ENCODE measurements at places on chromosomes 3 and 15. TPM values are rescaled to one million over a fixed set of nuclear protein-coding genes. Genes with fewer than 3 reads are reported as not detected.

DNA sequence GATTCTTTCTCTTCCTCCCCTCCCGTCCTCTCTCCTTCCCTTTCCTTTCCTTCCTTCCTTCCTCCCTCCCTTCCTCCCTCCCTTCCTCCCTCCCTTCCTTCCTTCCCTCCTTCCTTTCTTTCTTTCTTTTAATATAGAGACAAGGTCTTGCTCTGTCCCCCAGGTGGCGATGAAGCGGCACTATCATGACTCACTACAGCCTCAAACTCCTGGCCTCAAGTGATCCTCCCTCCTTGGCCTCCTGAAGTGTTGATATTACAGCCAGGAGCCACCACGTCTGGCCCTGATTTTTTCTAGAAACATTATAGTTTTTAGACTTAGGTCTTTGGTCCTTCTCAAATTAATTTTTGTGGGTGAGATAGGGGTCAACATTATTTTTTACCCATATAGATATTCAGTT is 15.5 kb downstream of the GRM2 start:
- no peaks in the 10 kb centered on the region for H3K27me3 ChIP-seq
- no peak overlapping the region for H3K27ac ChIP-seq
- no peak overlapping the region for H3K4me3 ChIP-seq

DNA sequence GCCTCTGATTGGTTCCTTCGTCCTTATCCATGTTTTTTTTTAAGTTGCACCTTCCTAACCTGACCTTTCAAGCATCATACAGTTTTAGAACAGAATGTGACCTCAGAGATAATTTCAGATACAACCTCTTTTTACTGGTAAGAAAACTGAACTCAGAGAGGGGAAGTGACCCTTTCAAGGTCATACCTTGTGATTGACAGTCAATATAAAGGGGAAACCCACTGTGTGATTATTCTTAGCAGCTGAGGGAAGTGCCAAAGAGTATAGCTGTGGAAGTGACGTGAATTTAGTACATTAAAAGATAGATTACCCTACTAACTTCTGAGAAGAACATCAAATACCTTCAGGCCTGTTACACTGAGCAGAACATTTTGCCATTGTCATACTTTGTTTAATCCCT is 319.4 kb downstream of the NEK10 start:
- H3K27me3 ChIP-seq = no peaks in the 10 kb centered on the region
- H3K4me3 ChIP-seq = no peak overlapping the region
- H3K4me1 ChIP-seq = no peaks in the 10 kb centered on the region
- H3K27ac ChIP-seq = no peak overlapping the region
- no peak for DNase-seq
- H3K36me3 ChIP-seq = no peaks in the 10 kb centered on the region

DNA sequence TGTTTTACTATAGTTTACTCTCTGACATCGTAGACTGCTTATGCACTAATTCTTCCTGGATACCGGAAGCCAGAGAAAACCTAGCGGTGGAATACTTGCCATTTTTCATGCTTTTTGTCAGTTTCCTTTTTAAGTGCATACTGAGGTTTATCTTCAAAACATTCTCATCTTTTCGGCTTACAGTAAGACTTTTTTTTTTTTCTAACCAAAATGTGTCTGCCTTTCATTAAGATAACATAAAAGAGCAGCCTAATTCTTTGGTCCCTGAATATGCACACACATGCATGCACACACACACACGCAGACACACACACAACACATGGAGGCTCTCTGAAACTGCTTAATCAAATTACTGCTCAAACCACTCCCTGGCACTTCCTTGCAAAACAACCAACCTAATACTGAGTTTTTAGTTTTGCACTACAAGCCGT is 1.3 kb downstream of the ZNF445 start:
- H3K27me3 ChIP-seq = no peaks in the 10 kb centered on the region
- no peaks in the 10 kb centered on the region for H3K36me3 ChIP-seq
- peak overlapping the region; percentile 64 for H3K27ac ChIP-seq
- H3K4me1 ChIP-seq = peaks cover 24% of the 10 kb centered on the region
- H3K4me3 ChIP-seq = peak overlapping the region; percentile 78
- DNase-seq = no peak

DNA sequence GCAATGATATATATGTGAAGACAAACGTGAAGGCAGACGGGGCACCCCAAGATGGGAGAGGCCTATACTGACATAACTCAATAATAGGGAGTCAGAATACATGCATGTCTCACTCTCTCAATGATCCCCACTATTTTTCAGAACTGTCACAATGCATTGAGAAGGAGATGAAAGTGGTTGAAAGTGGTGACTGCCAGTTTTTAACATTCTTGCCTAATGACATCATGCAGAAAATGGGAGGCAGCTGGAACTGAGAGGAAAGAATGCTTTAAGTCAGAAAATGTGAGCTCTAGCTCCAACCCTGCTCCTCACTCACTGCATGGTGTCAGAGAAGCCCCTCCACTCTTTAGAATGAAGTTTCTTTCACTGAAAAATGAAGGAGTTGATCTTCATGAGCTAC is 55.3 kb upstream of the P2RY1 start:
- H3K4me1 ChIP-seq = no peaks in the 10 kb centered on the region
- no peak for DNase-seq
- H3K27ac ChIP-seq = no peak overlapping the region
- H3K4me3 ChIP-seq = no peak overlapping the region

DNA sequence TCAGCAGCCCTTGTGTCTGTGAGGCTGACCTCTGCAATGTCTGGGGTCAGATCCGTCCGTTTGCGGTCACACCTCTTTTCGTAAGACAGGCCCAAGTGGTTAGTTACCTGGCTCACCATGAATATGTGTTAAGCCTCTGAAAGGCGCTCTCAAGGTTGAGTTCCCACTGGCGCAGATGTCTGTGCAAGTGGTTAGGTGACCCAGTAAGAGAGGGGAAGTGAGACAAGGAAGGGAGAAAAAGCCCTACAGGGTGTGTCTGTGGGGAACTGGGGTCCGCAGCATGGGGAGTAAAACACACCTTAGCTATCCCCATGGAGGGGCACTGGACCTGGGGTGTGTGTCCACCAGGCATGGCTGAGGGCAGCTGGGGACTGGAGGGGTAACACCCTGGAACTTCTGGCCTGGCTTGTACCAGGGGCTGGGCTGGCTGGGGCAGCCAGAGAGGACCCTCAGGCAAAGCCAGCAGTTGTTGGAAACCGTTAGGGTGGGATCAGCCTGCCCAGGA is 391.6 kb upstream of the PROK2 start:
- no peaks in the 10 kb centered on the region for H3K36me3 ChIP-seq
- H3K4me1 ChIP-seq = no peaks in the 10 kb centered on the region
- H3K4me3 ChIP-seq = no peak overlapping the region
- DNase-seq = no peak
- no peaks in the 10 kb centered on the region for H3K27me3 ChIP-seq

DNA sequence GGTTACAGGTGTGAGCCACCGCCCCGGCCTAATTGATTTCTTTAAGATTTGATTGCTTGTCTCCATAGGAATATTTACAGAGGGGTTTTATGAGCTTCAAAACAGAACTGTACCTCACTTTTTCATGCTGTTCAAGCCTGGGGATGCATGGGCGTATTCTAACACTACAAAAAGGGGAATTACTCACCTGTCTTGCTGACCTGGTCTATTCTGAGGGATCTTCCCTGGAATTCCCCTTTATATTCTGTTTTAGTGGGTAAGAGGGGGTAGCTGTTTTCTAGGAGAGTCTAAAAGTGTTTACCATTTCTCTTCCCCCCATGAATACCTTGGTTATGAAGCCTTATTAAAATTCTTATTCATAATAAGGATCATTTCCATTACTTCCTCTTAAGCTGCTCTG is 48.1 kb downstream of the NME9 start:
- peaks cover 4% of the 10 kb centered on the region for H3K36me3 ChIP-seq
- H3K27ac ChIP-seq = no peak overlapping the region
- H3K27me3 ChIP-seq = no peaks in the 10 kb centered on the region

DNA sequence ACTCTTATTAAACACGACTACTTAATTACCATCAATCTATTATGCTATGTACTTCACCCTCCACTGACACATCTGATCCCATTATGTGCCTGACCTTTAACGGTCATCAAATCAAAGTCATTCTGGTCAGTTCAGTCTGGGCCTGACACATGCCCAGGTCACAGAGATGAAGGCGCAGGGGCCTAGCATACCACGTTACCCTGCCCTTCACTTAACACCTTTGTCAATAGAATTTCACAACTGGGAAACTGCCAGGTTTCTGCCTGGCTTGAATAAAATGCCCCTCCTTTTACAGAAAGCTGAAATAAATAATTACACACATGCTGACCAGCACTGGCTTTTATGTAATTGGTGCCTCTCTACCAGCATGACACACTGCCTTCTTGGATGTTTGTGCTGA is 39.5 kb downstream of the MECOM start:
- no peaks in the 10 kb centered on the region for H3K4me1 ChIP-seq
- H3K4me3 ChIP-seq = no peak overlapping the region
- DNase-seq = no peak
- H3K36me3 ChIP-seq = no peaks in the 10 kb centered on the region
- no peak overlapping the region for H3K27ac ChIP-seq

GRCh38 chr3:129382366-129382765 is 46.1 kb downstream of the EFCAB12 start:
- no peak overlapping the region for H3K4me3 ChIP-seq
- DNase-seq = no peak
- no peaks in the 10 kb centered on the region for H3K4me1 ChIP-seq
- H3K27me3 ChIP-seq = no peaks in the 10 kb centered on the region
- H3K27ac ChIP-seq = no peak overlapping the region

- no peaks in the 10 kb centered on the region for H3K4me1 ChIP-seq
- H3K27me3 ChIP-seq = no peaks in the 10 kb centered on the region
- H3K27ac ChIP-seq = no peak overlapping the region
- H3K36me3 ChIP-seq = no peaks in the 10 kb centered on the region
- H3K4me3 ChIP-seq = no peak overlapping the region
Measured at GRCh38 chr3:77906102-77906709, 866.3 kb downstream of the ROBO2 start.

DNA sequence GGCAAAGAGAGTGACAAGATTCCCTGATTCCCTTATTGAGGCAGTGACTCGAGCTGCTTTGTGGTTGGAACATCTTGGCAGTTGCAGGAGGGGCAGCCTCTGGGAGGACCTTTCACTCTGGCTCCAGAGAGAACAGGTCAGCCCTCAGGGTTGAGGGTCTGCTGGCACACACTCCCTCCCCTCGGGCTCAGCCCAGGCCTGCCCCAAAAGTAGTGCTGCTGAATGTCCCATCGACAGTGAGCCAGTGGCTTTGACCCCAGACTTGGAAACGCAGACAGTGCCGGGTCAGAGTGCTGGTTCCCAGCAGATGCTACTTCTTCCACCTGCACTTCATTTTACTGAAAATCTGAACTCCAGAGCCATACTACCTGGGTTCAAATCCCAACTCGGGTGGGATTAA is 25.6 kb upstream of the ATP2B2 start:
- H3K27me3 ChIP-seq = no peaks in the 10 kb centered on the region
- DNase-seq = no peak
- H3K27ac ChIP-seq = no peak overlapping the region
- H3K36me3 ChIP-seq = no peaks in the 10 kb centered on the region
- no peaks in the 10 kb centered on the region for H3K4me1 ChIP-seq

GRCh38 chr15:42065033-42065432 is 29.3 kb downstream of the PLA2G4D start:
- no peak overlapping the region for H3K27ac ChIP-seq
- H3K4me3 ChIP-seq = no peak overlapping the region
- peaks cover 4% of the 10 kb centered on the region for H3K27me3 ChIP-seq
- peaks cover 1% of the 10 kb centered on the region for H3K4me1 ChIP-seq
- no peaks in the 10 kb centered on the region for H3K36me3 ChIP-seq

- no peaks in the 10 kb centered on the region for H3K36me3 ChIP-seq
- no peaks in the 10 kb centered on the region for H3K4me1 ChIP-seq
- no peak overlapping the region for H3K27ac ChIP-seq
- no peak overlapping the region for H3K4me3 ChIP-seq
Measured at GRCh38 chr15:48370460-48370859, 39.2 kb downstream of the DUT start.

GRCh38 chr15:74388363-74388951 is 21.0 kb upstream of the CYP11A1 start:
- H3K27ac ChIP-seq = peak overlapping the region; percentile 81
- no peaks in the 10 kb centered on the region for H3K36me3 ChIP-seq
- DNase-seq = no peak
- no peak overlapping the region for H3K4me3 ChIP-seq
- no peaks in the 10 kb centered on the region for H3K27me3 ChIP-seq
- H3K4me1 ChIP-seq = peaks cover 37% of the 10 kb centered on the region

The SLC24A5 gene
- total RNA-seq = not detected

The IFRD2 gene
- total RNA-seq = 191 TPM

Data from CD8-positive, alpha-beta memory T cell (primary cell).